ENCODE measurements at places on chromosomes 5 and 9.

DNA sequence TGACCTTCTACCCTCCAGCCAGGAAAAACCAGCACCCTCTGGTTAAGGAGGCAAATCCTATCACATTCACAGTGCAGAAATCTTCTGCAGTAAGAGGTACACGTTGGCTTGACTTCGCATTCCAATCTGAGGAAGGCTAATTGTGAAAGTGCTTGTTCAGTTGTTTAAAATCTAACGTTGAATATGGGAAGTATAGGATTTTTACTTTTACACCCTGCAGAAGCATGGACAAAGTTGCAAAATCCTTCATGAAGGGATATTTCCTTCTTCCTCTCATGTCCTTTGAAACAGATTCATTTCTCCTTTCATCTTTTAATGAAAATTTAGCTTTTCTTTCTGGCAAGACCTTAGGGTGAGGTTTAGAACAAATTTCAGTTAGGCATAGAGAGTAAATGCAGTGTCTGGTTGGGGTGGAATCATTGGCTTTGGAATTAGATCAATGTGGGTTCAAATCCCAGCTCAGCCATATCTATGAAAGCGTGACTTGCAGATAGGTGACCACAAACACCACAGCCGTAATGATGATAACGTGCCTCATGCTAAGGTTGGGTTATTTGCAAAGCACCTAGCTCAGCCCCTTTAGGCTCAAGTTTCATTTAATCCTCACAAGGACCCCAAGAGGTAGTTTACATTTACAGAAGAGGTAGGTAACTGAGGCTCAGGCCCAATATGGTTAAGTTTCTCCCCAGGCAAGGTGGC is 42.2 kb upstream of the C5orf58 start:
- no peak for DNase-seq

DNA sequence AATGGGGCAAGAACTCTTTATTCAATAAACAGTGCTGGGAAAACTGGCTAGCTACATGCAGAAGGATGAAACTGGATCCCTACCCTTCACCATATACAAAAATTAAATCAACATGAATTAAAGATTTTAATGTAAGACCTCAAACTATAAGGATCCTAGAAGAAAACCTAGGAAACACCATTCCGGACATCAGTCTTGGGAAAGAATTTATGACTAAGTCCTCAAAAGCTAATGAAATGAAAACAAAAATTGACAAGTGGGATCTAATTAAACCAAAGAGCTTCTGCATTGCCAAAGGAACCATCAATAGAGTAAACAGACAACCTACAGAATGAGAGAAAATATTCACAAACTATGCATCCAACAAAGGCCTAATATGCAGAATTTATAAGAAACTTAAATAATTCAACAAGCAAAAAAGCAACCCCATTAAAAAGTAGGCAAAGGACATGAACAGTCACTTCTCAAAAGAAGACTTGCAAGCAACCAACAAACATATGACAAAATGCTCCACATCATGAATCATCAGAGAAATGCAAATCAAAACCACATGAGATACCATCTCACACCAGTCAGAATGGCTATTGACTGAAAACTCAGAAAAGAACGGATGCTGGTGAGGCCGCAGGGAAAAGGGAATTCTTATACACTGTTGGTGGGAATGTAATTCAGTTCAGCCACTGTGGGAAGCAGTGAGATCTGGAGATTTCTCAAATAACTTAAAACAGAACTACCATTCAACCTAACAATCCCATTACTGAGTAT is 104.3 kb upstream of the MAP3K1 start:
- DNase-seq, result no peak

DNA sequence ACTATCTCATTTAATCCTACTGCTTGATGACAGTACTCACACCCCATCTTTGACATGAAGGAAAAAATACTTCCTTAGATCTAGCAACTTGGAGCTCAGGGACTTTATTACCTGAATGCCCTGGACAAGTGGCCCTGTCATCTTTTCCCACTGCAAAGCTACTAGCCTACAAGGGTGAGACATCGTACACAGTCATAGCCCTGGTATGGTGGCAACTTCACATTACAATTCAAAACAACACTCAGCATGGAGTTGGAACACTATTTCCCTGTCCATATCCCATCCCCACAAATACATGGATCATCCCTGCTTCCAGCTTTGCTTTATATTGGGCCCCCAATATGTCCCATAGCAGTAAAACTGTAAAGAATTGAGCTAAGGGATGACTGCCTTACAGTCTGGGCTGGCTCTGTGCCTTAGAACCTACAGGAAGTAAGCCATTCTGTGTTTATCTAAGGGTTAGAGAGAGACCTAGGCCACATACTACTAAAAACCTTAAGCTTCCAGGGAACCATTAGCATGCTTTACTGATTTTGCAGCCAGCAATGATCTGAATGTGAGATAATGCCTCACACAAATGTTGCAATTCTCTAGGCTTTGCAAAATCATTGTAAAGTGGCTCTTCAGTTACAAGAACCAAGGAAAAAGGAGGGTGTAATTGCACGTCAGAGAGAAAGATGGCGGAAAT is 55.9 kb downstream of the OTULIN start:
- DNase-seq, result no peak

DNA sequence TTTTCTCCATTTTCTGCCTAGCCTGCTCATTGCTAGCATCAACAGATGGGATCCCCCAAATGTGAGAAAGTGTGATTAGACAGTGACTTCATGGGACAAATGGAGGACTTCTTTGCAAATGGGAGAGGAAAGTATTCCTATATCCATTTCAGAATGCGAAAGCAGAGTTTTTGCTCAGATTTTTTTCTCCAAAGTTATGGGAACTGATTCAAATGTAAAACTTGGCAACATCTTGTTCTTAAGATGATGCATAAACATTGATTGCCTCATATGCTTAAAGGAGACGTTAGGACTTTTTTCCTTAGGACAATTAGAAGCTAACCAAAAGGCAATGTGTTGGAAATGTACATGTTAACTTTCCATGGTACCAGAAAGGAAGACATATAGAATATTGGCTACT is 704.3 kb upstream of the ZNF608 start:
- DNase-seq, result no peak

GRCh38 chr5:12672141-12672540 is 767.9 kb upstream of the CTNND2 start:
- DNase-seq, result no peak

DNA sequence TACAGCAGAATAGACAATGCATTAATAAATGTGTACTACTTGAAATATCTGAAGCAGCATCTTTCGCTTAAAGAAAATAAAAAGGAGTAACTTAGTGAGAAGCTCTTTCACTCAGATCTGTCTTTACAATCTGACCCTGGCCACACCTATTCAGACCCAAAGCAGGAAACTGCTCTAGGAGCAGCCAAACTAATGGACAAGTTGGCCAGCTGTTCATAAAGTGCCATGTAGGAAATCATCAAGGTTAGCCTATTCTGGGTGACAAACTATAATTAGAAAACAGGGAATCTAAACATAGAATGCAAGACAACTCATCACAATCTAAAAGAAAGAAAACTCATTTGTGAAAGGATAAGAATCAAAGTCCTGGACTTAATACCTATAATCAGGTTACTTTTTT is 101.3 kb downstream of the AGTPBP1 start:
- DNase-seq, result no peak

- DNase-seq, result no peak
These were observed 124.9 kb upstream of the ZNF462 start for GRCh38 chr9:106738109-106738508.

DNA sequence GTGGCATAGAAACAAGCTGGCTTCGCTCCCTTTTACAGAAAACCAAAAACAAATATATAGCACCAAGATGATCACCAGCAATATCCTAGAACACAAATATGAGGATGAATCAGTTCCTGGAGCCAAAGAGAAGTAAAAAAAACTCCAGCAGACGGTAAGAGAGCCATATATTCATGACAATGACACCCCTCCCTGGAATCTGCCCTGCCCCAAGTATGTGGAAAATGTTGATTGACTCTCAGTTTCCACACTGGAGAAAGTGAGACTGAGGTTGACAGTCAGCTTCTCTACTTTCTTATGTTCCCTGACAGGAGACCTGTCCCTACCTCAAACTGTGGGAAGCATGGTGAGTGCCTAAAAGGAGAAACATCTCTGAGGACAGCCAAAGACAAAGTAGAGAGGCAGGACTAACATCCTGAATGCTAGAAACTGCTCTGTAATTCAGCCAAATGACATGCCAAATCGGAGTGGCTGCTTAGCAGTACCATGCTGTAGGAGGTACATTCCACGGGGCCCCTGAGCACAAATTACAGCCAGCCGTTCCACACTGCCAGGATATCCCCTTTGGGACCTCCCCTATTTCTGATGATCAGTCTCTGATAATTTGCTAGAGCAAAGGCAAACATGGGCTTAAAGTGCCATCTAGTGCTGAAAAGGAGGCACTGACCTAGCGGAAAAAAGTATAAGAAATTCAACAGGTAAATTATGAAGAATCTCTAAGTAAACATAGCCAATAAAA is 424.0 kb upstream of the RGMB start:
- no peak for DNase-seq

GRCh38 chr9:32339424-32339823 is 45.0 kb upstream of the ACO1 start:
- DNase-seq, result no peak

GRCh38 chr9:133873009-133873408 is 119.1 kb downstream of the VAV2 start:
- DNase-seq, result no peak

GRCh38 chr5:20559845-20560244 is 571.8 kb upstream of the CDH18 start:
- DNase-seq, result no peak

DNA sequence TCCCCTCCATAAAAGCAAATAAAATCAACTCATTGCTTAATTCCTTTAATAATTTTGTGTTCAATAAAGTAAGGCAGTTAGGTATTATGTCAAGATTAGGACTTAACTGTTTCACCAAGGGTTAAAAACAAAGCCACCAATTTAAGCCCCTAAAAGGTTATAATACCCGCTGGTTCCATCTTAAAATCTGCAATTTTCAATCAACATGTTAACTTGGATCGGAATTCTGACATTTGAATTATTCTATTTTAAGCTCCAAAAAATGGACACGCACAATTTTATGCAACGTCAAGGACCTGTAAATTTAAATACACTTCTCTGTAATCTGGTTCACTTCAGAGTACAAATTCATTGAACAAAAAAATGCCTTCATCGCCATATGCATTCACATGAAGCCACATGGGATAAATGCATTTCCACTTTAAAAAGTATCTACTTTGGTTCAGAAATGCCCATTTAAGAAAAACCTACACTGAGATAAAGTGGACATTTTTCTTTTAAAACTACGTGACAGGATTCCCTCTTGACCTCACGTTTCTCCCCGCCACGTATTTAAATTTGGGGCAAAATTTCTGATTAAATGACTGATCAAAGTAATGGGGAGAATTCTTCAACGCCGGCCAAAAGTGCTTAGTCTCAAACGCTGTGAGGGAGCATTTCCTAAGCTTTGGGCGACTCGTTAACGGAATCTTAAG is 721 bp downstream of the GIN1 start:
- DNase-seq, result no peak

- DNase-seq, result no peak
These were observed 123.6 kb upstream of the CCDC112 start for GRCh38 chr5:115419846-115420585.

- DNase-seq, result no peak
These were observed 357.2 kb downstream of the ARRDC3 start for GRCh38 chr5:91025956-91026355.

DNA sequence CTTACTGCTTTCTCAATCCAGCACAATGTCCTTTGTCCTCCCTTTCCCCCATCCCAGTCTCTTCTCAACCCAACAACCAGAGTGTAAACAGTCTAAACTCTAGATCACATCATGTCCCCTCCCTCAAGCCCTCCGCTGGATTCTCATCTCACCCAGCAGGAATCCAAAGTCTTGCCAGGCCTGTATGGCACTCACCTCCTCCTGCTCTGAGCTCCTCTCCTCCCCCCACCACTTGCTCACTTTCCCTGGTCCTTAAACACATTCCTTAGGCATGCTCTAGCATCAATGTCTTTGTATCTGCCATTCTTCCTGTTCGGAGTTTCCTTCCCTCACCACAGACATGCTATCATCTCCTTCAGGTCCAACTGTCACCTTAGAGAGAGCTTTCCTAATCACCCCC is 78.8 kb downstream of the NIPSNAP3B start:
- DNase-seq, result no peak

DNA sequence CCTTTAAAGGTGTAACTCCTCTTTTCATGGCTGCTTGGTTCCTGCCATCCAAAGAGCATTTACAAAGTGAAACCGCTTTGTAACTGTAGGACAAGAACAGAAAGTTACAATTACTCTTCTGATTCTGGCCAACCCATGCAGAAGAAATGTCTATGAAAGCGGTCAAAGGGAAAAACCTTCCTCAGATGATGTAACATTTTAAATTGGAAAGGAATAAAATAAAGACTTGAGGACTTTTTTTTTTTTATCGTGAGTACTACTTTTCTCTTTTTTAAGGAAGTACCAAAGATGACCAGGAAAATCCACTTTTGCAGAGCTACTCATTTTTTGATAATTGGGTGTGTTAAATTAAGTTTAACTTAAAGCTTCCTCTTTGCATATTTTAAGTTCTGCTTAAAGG is 13.0 kb upstream of the C9orf72 start:
- no peak for DNase-seq

- DNase-seq, result peak; percentile 87
These were observed at the start of gene RAI14 for GRCh38 chr5:34656001-34656699. TSS of gene RAI14 (plus strand) at chr5:34656328. CDS start at chr5:34686920, 30,592 bp downstream.

DNA sequence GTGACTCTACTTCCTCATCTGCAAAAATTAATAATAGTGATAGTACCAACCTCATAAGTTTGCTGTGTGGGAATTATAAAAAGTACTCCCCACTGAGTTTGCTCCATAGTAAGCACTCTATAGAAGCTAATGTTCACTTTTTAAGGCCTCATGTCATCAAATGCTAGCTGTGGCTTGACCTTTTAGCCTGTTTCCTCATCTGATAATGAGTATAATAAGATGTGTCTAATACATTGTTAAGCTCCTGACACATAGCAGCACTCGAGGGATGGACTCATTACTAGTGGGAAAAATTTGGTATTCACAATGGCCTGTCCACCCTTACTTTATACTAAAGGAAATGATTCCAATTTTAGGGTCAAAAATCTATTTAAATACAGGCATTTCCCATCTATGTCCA is 26.1 kb upstream of the CAST start:
- no peak for DNase-seq

DNA sequence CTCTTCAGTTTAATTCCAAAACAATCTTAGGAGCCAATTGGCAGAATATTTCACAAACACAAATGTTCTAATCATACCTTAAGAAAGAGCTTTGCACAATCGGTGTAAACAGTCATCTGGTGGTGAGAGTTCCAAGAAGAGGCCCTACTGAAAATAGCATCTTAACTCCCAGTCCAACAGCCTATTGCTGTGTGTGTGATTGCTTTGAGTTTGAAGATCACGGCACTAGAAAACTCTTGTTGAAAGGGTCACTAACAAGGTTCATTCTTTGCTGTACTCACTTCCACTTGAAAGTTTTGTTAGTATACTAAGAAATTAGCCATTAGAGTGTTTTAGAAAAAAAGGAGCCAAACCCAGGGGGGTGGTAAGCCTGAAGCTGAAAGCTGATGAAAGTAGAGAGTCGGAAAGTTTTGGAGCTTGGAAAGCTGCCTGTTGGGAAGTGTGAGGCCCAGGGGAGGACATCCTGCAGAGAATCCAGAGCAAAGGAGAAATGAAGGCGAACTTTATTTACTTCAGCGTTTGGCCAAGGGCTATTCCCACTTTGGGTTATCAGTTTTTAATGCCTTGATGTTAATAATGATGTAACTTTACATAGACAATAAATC is 180.3 kb upstream of the GHR start:
- DNase-seq, result no peak
